ENCODE measurements at places on chromosomes 6 and 20.

DNA sequence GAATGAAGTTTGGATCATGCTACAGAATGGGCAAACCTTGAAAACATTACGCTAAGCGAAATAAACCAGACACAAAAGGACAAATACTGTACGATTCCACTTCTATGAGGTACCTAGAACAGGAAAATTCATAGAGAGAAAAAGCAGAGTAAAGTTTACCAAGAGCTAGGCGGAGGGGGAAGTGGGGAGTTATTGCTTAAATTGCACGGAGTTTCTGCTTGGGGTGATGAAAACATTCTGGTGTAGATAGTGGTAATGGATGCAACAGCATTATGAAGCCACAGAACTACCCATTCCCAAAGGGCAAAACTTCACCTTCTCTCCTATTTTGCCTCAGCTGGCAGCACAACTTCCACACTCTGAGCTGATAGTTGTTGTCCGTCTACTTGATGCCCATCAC is 6.4 kb upstream of the PDYN start:
- no peak for DNase-seq

- peak; percentile 73 for DNase-seq
Measured at GRCh38 chr20:48142516-48142773, 357.2 kb upstream of the SULF2 start.

GRCh38 chr6:156053626-156054025 is 598.0 kb upstream of the NOX3 start:
- no peak for DNase-seq

DNA sequence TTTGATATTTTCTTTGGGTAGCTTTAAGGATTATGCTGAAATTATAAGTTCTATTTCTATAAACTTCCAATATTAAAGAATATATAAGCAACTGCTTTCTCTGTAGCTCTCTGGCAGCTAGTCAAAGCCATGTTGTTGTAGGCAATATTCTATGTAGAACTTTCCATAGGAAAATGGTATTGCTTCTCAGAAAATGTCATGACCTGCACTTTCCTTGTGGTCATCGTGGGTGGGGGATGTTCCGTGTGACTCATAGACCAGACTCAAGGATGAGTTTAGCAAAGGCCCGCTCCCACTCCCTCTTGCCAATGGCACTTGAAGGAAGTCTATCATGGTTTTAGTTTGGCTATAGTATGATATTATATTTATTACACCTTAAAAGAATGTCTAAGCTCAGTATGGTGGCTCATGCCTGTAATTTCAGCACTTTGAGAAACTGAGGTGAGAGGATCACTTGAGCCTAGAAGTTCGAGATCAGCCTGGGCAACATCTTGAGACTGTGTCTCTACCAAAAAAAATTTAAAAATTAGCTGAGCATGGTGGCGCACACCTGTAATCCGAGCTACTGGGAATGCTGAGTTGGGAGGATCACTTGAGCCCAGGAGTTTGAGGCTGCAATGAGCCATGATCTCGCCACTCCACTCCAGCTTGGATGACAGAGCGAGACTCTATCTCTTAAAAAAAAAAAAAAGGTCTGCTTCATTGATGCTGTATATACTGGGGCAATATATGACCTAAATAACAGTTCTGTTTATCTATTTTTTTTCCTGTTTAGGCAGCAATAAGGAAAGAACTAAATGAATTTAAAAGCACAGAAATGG is 36.6 kb upstream of the LTV1 start:
- no peak for DNase-seq

- DNase-seq = no peak
Measured at GRCh38 chr20:63293871-63294535, 1.0 kb downstream of the COL20A1 start.

DNA sequence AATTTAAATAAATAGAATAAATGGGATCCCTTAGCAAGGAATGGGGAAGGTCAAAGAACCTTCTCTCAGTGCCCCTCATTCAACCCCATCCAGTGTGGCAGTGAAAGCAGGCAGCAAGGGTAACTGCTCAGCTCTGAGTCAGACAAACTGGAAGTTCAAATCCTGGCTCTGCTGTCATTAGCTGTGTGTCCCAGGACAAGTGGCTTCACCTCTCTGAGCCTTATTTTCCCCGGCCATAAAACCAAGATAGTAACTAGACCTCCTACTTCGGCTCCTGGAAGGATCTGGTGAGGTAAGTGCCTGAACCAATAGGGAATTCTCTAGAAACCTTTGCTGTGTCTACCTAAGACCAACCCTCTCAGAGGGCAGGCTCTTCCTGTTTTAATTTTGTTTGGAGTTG is 4.1 kb downstream of the GHRH start:
- no peak for DNase-seq
